Activated CD4-positive, alpha-beta T cell treated with anti-CD3 and anti-CD28 coated beads for 4 hours (primary cell): ENCODE measurements at places on chromosomes 5 and 9.

- DNase-seq = no peak
Observed at GRCh38 chr9:113873446-113873845, 2.7 kb upstream of the ZNF618 start.

- no peak for DNase-seq
Observed at GRCh38 chr9:108434502-108434901, 421.3 kb downstream of the ACTL7B start.

DNA sequence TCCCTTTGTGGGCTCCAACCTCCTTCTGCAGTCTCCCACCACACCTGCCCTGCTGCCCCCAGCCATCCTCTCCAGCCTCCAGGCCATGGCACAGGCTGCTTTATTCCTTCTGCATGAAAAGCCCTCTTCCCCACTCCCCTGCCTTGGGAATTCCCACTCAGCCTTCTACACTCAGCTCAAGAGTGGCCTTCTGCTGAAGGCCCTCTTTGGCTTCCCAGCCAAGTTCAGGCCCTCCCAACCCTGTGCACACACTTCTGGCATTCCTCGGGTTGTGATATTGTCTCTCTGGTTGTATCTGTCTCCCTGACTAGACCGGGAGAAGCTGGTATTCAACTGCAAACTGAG is 5.7 kb downstream of the SHB start:
- DNase-seq = no peak

GRCh38 chr5:3564116-3564515 is 31.5 kb upstream of the IRX1 start:
- no peak for DNase-seq

- no peak for DNase-seq
Observed at GRCh38 chr9:97695995-97696802, 941 bp downstream of the XPA start.

DNA sequence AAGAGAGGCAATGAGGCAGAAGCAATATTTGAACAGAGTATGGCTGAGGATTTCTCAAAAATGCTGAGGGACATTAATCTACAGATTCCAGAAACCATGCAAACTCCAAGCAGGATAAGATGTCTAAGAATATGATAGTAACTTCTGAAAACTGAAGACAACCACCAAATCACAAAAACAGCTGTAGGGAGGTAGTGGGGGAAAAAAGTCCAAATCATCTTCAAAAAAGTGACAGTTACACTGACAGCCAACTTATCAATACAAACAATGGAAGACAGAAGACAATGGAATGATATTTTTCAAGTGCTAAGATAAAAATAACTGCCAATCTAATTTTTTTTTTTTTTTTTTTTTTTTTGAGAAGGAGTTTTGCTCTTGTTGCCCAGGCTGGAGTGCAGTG is 30.5 kb downstream of the CMYA5 start:
- DNase-seq = no peak

DNA sequence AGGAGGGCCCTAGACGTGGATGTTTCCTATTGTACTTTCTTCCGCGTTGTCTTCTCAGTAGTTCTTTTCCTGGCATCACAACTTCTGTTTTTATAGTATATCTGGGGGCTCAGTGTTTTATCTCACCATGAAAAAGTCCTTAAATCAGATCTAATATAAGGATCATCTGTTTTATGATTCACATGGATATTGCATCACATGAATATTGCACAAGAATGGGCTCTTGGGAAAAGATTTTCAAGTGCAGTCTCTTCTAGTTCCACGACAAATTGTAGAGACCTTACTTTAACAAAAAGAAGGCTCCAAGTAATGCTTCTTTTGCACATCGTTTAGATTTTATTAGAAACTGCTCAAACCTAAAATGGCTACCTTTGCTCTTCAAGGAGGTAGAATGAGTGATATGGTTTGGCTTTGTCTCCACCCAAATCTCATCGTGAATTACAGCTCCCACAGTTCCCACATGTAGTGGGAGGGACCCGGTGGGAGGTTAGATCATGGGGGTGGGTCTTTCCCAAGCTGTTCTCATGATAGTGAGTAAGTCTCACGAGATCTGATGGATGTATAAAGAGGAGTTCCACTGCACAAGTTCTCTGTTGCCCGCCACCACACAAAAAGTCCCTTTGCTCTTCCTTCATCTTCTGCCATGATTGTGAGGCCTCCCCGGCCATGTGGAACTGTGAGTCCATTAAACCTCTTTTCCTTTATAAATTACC is 53.7 kb upstream of the FAM120A start:
- no peak for DNase-seq

GRCh38 chr9:130142641-130143040 is 29.6 kb upstream of the NCS1 start:
- no peak for DNase-seq

GRCh38 chr5:92605591-92605990 is 975.4 kb downstream of the NR2F1-AS1 start:
- no peak for DNase-seq

DNA sequence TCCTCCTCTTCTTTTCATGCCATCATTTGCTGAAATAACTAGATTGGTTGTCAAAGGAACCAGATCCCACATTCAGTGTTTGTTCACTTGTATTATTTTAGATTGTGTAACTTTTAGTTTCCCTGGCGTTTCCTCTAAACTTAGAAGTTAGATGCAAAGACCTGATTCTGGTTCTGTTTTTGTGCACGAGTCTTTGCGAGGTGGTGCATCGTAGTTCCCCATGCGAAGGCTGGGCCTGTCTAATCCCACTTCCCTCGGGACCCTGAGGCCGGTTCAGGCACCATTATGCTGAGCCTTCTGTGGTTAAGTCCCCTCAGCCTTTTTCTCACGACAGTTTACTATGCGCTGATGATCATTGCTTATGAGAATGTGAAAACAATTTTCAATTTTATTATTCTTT is 219.1 kb upstream of the OTULINL start:
- DNase-seq = no peak

GRCh38 chr5:91367908-91368648 is 15.0 kb downstream of the ARRDC3 start:
- no peak for DNase-seq

- DNase-seq = no peak
Observed at GRCh38 chr9:4035777-4036176, 264.1 kb downstream of the GLIS3 start.

DNA sequence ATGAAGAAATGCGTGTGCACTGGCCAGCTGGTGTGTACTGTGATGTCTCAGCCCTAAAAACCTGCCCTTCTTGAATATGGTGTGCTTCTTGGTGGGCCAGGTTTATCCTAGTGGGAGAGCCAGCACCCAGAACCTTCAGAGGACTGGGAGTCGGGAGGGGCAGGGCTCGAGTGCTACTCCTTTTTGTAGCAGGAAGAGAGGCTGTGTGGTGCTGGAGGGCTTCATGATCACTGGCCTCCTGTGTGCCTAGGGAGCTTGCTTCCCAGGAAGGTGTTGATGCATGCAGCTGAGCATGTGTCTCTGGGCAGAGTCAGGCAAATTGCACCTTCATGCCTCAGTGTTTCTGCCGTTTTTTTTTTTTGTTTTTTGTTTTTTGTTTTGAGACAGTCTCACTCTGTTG is 20.0 kb downstream of the PHF2 start:
- DNase-seq = no peak

DNA sequence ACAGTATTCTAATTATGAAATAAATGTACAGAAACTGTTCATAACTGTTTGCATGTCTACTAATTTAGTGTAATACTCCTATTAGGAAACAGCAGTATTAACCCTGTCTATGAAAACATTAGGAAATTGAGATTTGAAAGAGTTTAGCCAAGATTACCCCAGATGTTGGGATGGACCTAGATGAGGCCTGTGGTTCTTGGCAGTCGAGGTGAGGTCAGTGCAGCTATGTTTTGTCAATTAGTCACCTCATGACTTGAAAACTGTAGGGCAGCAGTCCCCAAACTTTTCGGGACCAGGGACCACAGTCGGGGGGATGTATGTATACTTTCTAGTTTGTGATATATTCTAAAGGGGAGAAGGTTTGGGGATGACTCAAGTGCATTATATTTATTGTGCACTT is 4.7 kb downstream of the LNPEP start:
- no peak for DNase-seq

DNA sequence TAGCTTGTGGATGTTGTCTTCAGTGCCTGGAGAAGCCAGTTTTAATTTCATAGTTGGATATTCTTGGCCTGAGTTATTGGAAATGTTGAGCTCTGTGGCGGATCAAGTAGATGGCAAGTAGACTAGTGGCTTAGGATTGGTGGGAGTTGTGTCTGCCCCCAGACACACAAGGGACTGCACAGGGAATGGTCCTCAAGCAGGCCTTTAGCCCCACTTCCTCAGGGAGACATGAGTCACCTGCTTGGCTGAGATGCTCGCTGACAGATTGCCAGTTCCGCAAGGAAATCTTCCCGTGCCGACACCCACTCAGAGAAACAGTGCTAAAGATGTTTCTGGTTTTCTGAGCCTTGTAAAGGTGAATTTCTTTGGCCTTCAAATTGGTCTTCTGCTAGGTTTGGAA is 18.8 kb upstream of the CATSPER3 start:
- no peak for DNase-seq

GRCh38 chr5:158848634-158849033 is 251.1 kb downstream of the EBF1 start:
- no peak for DNase-seq

DNA sequence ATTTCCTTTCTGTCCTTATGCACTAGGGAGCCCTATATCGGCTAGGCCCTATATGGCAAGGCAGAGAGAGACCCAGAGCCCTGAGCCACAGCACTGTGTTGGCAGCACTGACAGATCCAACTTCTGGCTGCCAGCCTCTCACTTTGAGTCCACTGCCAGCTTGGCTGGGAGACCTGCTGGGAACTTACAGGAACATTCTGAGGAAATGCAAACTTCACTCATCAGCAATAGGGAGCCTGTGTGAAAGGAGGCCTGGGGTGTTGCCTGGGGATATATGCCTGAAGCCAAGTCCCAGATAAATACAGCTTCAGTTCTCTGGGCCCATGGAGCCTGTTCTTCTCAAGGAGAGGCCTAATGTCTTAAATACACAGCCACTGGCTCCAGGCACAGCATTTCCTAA is 78.0 kb downstream of the ADRB2 start:
- no peak for DNase-seq
